CMK (cell line): ENCODE measurements at places on chromosomes 5 and 9.
A peak's percentile ranks its signal among the peaks of the same experiment; 100 is the strongest.

GRCh38 chr5:153523831-153524230, 33.4 kb downstream of the GRIA1 start:
- no peak for DNase-seq

DNA sequence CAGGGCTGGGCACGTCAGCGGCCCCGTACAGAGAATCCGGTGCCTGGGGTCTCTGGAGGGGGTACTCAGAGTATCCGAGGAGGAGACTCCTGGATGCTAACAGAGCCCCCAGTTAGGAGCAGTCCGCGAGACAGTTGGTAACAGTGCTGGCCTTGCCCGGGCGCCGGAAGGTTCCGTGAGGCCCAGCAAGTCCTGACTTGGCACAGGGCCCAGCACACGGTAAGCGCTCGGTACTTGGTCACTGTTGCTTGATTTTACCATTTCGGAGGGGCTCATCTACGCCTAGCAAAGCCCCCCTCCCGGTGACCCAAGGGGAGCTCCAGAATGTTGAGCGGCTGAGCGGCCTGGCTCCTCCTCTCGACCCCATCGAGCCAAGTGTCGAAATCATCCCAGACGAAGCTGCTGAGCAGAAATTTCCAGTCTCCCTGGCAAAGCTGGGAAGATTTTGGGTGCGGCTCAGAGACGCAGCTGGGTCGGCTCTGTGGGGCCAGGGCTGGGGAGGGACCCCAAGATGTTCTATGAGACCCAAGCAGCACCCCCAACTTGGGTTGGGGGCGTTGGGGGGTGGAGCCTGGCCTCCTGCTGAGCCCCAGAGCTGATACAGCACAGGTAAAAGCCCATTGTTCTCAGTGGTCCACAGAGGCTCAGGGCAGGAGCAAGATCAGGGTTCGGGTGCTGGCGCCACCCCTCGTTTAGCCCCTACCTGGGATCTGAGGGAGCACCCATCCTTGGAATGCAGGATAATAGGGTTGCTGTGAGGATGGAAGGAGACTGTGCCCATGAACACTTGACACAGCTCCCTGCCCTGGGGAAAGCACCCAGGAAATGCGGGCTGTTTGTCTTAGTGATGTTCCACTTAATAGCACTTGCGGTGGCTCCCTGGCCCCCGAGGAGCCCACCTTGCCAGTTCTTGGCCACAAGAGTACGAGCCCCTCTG, 137.2 kb downstream of the C9orf50 start:
- DNase-seq = no peak

DNA sequence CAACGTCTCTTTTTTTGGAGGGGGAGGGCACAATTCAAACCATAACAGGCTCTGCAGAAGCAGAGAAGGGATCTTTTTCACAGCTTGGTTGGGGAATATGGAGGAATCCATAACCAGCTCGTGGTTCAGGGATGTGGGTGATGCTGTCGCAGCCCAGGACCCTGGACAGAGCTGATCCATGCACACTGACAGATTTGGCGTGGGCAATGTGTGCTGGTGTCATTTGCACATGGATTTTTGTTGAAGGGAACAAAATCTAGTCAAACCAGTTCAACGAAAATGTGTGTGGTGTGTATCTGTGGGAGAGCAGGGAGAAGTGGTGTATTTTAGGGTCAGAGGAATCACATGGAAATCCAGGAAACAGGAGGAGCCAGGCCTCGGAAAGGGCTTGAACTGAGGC, 4.2 kb downstream of the DOCK2 start:
- no peak for DNase-seq

GRCh38 chr9:77751341-77752091, 103.4 kb upstream of the GNA14 start:
- no peak for DNase-seq

- DNase-seq = no peak
Measured at GRCh38 chr5:113531481-113532159, 18.1 kb downstream of the YTHDC2 start.

DNA sequence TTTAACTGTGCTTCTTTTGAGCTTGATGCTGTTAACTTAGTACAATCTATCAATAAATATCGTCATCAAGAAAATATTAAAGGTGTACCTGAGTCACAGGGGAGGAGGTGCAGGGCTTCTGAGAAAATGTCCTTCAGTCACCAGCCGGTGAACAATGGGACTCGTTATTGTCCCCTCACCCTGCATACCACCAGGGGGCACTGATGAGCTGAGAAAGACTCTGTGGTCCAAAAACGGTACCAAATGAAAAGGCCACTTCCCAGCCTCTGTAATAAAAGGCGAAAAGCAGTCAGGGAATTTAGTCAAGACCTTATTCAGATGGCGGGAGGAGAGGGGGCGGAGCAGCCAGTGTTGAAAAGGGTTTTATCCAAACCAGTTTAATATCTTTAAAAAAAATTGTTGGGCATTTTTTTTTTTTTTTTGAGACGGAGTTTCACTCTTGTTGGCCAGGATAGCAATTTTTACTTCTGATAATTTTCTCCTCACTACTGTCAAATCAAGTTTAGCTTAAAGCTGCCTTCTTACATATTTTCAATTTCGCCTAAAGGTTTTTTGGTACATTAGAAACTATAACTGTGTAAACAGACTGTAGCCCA, 271.9 kb upstream of the ADAMTS16 start:
- peak; percentile 11 for DNase-seq

DNA sequence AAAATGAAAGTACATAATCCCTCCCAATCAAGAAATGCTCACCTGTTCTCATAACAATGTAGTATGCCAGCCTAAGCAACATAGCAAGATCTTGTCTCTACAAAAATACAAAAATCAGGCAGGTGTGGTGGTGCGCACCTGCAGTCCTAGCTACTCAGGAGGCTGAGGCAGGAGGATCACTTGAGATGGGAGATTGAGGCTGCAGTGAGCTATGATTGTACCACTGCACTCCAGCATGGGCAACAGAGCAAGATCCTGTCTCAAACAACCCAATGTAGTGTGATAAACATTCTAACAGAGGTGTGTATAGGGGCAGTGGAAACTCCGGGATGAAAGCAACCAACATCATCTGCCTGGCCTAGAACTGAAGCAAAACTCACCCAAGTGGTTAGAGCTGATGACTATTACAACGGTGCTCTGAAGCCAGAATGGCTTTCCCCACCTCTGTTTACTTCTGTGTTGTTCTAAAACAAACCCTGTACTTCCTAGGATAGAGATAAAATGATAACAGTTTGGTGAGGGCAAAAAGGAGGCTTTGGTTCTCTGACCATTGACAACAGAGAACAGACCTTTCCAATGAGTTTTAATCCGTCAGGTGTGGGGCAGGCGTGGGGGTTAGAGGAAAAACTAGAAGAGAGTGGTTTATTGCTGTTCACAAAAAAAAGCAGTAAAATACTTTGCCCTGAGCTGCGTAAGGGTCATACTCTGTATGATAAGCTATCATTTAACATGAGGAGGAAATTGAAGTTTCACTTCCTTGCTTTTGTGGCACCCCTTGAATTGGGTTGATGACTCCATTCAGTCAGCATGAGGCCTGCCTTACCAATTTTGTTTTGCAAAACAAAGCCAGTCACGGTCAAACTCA, 18.9 kb downstream of the WNT8A start:
- no peak for DNase-seq

DNA sequence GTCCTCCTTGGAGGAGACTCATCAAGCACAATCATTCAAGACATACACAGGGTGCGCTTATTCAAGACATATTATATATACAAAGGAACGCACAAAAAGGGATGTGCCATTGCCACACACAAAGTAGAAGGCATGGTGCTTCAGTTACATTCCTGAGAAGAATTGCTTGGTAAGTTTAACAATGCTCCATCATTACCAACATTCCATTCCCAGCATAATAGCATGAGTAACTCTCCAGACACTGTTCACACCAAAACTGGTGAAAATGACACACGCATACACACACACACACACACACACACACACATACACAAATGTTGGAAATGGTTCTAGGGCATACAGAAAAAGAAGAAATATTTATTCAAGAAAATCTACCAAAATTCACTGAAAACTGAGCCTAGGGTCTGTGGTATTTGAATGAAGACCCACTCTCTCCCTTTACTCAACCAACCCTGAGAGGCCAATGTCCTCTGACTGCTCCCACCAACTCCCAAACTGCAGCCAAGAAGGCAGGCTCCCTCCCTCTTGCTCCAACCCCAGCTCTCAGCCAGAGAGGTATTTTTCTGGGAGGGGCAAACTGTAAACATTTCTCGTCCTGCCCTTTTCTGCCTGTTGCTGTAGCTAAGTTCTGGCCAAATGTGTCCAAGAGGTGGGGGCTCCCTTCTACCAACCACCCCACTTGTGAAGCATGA, 19.9 kb downstream of the UGT3A1 start:
- DNase-seq = no peak

DNA sequence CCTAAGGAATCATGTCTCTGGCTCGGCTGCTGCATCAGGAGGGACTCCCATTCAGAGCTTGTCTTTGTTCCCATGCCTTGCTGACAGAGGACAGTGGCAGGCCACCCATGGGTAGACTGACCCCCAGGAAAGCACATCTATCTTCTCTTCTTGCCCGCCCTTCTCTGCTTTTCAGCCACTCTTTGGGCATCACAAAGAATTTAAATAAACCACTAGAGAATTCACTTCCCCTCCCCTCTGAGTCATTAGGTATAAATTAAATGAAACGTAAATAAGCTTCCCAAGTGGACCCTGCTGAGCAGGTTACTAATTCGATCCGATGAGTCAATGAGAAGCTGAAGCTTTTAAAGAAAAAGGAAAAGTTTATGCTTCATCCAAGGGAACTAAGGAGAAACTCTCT, 97.0 kb downstream of the DRD1 start:
- DNase-seq = no peak

GRCh38 chr5:59099270-59099994, 516.6 kb downstream of the RAB3C start:
- no peak for DNase-seq

DNA sequence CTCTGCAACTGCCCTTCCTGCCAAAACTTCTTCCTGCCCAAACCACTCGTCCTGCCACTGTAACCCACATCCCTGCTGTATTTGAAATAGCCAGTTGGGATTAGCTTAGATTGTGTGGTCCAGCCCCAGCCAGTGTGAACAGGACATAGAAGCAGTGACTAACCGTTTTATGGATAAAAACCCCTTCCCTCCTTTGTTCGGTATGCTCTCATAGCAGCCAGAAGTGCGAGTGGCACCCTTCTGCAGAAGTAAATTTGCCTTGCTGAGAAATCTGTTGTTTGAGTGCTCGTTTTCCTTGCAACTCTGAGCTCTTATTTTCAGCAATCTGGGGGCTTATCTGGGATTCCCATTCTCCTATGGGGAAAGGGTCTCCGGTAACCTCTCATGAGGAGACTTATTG, 470.0 kb downstream of the PRDM9 start:
- no peak for DNase-seq

DNA sequence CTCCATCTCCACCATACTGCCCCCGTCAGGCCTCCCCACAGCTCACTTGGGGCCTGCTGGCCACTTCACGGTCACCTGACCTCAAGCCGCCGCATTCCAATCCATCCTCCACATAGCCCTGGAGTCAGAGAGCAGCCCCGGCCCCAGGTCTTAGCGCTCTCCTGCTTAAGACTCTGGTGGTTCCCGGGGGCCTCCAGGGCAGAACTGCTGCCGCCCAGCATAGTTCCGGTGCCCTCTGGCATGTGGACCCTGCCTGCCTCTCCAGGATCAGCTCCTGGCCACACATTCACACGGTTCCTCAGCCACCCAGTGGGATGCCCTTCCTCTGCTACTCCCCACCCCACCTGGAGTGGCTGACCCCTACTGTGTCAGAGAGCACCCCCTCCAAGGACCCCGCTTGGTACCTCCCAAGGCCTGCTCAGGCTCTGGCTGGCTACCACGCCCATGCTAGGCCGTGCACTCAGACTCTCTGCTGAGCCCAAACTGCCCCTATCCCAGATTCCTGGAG, 8.7 kb downstream of the PHYKPL start:
- DNase-seq = no peak

GRCh38 chr9:79023134-79023580, 548.6 kb upstream of the TLE4 start:
- DNase-seq = no peak

GRCh38 chr5:9537223-9538141, 8.4 kb downstream of the SEMA5A start:
- no peak for DNase-seq

DNA sequence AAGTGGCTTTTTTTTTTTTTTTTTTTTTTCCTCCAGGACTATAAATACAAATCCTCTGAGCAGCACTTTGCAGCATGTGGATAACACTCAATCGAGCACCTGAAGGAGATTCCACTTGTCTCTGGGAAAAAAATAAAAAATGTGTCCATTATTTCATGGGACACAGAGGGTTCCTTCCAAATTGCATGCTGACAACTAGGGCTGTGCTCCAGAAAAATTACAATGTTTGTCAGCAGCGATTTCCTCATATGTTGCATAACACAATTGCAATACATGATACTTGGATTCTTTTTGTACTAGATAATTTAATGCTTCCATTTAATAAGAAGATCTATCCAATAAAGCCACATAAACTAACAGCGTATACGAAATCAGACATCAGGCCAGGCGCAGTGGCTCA, 84.4 kb downstream of the CDH18 start:
- no peak for DNase-seq

- DNase-seq = no peak
Measured at GRCh38 chr9:134899818-134900217, 17.9 kb downstream of the FCN1 start.

GRCh38 chr5:39143151-39143860, 69.1 kb upstream of the RICTOR start:
- DNase-seq = no peak

- DNase-seq = no peak
Measured at GRCh38 chr5:147918899-147919298, 12.6 kb upstream of the C5orf46 start.

GRCh38 chr5:173473288-173473687, 143.2 kb downstream of the BOD1 start:
- DNase-seq = no peak

- peak; percentile 3 for DNase-seq
Measured at GRCh38 chr9:84953797-84954705, 284.5 kb downstream of the NTRK2 start.

GRCh38 chr5:14321936-14322335, 178.8 kb downstream of the TRIO start:
- no peak for DNase-seq

DNA sequence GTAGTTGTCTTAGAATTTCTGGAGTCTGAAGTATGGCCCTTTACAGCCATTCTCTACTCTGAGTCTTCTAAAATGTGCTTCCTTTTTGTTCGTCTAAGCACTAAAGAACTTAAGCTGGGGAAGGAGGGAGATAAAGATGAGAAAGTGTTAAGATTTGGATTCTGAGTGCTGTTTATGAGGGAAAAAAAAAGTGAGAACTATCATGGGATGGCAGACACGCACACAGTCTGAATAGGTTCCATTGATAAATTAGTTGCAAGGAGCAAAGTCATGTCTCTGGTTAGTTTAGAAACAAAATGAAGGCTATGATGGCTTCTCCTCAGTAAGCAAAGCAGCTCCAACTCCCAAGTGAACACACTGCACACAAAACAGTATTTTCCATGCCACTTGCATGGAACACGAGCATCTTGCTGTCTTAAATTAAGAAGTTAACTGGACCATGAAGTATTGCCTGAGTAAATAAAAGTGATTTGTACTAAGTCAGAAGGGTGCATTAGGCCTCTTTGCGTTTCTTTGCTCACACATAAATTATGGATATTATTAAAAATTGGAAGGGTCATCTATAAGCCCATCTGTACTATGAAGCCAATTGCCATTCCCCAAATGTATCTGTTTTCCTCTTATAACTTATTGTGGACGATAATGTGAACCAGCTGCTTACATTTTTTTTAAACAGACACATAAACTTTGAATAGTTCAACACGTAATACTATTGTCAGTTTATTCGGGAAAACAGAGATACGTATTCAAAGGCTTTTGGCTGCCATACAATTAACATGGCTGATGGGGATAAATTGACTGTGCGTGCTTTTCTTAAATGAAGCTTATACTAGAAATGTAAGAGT, 199.3 kb downstream of the SGCD start:
- no peak for DNase-seq
